Stimulated activated CD8-positive, alpha-beta memory T cell treated with anti-CD3 and anti-CD28 coated beads, Interleukin-15, amount 100 ng/mL, for 48 hours (primary cell): ENCODE measurements at places on chromosomes 5 and 9.

DNA sequence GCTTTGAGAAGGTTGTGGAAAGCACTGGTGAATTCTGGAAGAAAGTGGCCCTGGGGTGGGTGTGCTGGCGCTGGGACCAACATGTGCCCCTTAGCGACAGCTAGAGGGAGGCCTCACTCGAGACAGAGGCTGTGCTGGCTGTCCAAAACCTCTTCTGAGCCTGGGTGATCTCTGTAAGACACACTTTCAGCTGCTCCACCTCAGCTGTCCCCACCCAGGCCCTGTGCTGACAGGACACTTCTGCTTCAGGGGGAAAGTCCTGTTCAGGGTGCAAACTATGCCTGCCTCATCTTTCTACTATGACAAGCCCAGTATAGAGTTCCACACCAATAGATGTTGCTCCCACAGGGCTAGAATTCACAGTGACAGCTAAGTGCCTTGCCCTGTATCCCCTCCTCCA, 426.4 kb downstream of the MED10 start:
- DNase-seq = no peak

GRCh38 chr5:80116000-80116399, 80.9 kb downstream of the THBS4 start:
- no peak for DNase-seq

DNA sequence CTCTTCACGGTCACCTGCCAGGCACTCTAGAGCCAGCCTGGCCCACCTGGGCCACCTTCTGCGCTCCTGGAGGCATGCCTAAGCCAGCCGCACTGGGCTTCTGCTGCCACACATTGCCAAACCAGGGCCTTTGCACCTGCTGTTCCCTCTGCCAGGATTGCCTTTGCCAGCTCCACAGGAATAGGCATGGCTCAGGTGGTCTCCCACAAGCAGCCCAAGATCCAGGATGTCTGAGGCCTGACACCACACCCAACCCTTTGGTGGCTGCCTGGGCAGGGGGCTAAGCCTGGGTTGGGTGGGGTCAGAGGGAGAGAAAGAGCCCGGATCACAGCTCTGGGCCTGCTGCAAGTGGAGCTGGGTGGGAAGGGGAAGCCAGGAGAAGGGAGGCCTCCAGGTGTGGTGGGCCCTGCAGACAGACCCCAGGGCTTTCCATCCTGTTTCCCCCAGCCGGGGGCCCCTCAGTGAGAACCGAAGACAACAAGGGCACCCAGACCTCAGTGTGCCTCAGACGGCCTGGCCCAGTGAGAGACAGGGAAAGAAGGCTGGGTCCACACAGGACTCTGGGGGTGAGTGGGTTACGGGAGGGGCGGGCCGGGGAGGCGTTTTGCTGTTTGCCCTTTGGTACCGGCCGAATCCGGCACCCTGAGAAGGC, 672 bp upstream of the SUSD3 start:
- DNase-seq = no peak

DNA sequence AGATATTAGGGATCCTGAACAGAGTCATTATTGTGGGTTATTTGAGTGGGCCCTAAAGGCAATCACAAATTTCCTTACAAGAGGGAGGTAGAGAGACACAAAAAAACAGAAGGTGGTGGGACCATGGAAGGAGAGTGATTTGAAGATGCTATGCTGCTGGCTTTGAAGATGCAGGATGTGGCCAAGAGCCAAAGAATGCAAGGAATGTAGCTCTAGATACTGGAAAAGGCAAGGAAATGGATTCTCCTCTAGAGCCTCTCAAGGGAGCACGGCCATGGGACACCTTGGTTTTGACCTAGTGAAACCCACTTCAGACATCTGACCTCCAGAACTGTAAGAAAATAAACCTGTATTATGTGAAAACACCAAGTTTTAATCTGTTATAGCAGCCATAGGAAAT, 53.8 kb downstream of the TTC39B start:
- DNase-seq = no peak

- DNase-seq = no peak
Measured at GRCh38 chr9:96618209-96619123, 1.2 kb downstream of the CDC14B start.

- no peak for DNase-seq
Measured at GRCh38 chr5:36017004-36017403, 25.8 kb upstream of the UGT3A1 start.

- DNase-seq = no peak
Measured at GRCh38 chr5:147688656-147689356, 93.7 kb downstream of the JAKMIP2 start.

GRCh38 chr9:126755317-126755875, 49.4 kb upstream of the ZBTB43 start:
- no peak for DNase-seq

- no peak for DNase-seq
Measured at GRCh38 chr9:135139366-135139959, 52.0 kb downstream of the OLFM1 start.

DNA sequence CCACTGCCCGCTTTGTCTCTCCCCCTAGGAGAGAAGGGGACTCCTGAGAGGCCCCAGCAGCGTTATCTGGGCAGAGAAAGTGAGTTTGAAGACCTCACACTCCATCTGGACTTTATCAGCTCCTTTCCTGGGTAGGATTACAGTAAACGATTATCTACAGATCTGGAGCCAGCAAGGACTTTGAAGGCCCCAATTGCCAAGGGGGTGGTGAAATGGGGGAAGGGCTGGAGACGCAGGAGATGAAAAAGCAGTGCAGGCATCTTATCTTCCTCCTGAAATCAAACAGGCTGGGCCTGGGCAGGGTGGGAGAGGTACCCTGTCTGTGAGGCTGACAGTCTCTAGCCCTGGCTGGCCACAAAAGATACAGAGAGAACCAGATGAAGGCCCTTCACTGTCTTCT, 105.8 kb upstream of the MSX2 start:
- no peak for DNase-seq

DNA sequence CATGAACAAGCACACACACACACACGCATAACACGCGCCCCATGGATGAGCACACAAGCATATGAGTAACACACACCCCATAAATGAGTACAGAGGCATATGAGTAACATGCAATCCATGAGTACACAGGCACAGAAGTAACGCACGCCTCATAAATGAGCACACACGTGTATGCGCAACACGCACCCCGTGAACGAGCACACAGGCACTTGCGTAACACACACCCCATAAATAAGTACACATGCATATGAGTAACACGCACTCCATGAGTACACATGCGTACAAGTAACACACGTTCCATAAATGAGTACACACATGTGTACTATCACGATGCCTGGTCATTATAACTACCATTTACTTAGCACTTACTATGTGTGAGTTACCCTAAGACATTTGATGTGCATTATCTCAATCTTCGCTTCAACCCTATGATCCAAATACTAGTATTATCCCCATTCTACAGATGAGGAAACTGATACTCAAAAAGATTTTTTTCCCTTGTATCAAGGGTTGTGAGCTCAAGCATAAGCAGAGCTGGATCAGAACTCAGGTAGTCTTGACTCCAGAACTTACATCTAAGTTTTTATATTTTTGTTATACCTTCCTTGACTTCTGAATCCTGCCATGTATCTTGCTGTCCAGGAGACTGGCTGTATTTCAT, 7.7 kb downstream of the MED27 start:
- DNase-seq = no peak

- no peak for DNase-seq
Measured at GRCh38 chr5:78129597-78129996, 164.9 kb downstream of the AP3B1 start.

DNA sequence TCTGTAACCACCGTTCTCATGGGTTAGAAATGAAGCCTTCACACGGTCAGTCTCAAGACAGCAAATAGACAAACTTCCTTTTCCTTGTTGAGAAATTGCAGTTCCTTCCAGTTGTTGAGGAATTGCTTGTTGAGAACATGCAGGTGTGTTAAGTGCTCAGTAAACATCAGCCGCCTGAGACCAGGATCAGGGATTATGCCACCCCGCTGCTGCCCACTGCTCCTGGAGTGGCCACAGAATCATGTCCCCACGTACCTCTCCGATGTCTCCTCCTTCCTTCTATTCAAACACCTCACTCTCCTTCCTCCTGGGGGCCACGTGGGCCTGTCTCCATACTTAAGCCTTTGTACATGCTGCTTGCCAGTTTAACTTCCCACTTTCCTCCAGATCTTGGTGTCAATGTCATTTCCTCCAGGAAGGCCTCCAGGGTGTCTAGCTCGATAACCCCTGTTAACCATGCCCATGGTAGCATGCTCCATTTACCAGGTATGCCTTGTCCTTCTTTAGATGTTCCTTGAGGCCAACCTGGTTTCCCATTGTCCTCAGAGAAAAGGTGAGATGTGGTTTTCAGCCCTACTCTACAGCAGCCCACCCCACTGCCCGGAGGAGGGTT, 33.8 kb upstream of the RPL26L1 start:
- no peak for DNase-seq

DNA sequence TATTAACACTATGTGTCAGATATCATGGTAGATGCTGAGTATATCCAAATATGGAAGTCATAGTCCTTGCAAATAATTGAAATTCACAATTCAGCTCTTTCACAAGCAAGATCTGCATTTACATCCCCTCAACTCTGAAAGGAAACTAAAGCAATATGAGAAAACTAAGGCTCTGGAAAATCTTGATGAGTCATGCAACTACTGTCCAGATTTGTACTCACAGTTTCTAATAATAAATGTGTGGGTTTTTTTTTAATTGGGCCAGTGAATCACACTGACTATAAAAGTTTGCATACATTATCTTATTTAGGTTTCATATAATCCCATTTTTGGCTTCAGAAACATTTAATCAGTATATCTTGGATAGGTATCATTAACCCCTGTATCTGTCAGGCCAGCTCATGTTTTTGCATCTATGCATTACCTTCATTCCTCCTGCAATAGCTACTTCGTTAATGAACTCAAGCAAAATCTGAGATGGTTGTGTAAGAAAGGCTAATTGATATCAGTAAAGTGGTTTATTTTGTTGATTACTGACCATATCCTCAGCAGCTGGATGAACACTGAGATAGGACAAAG, 58.7 kb upstream of the PRR16 start:
- no peak for DNase-seq

GRCh38 chr9:112121633-112122032, 53.5 kb downstream of the SUSD1 start:
- no peak for DNase-seq

DNA sequence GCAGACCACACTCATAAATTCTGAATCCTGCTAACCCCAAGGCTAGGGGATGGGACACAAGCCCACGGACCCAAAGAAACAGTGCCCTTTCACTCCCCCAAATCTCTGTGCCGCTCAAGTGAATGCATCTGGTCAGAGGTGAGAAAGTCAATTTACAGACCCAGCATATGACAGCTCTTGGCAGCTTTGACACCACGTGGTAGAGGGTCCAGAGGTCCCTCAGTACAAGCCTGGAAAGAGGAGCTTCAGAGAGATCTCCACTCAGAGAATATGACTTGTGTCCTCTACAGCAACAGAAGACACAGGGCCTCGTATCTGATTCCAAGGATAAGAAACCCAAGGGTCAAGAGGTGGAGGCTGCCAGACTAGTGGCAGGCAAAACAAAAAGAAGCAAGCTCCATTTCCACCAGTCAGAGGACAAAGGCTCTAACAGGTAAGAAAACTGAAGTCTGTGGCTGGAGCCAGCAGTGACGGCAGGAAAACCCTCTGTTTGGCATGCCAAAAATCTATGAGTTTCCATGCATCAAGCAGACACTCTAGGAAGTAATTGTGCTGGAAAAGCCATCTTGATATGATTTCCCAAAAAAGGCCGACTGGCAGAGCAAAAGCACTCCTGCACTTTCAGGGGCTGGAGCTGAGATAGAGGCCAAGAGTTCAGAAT, 138.7 kb downstream of the UGCG start:
- DNase-seq = no peak

GRCh38 chr5:56356121-56356835, 123.1 kb upstream of the ANKRD55 start:
- DNase-seq = no peak

DNA sequence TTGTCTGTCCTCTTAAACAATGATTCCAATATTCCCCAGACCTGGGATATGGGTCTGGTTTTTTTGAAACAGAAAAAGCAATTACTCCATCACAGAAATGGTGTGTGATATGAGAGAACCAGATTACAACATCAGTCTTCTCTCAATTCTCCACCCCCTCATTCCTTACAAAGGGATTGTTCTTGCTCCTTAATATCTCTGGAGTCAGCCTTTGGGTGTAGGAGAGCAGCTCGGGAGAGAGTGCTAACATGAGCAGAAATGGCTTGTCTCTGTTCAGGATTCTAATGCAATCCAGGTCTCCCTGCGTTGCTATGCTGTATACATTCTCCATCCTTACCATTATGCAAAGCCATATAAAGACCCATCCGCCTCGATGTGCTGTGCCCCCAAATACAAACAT, 32.7 kb downstream of the ZFAND5 start:
- no peak for DNase-seq

GRCh38 chr9:113477058-113477457, 13.5 kb downstream of the RGS3 start:
- DNase-seq = no peak

DNA sequence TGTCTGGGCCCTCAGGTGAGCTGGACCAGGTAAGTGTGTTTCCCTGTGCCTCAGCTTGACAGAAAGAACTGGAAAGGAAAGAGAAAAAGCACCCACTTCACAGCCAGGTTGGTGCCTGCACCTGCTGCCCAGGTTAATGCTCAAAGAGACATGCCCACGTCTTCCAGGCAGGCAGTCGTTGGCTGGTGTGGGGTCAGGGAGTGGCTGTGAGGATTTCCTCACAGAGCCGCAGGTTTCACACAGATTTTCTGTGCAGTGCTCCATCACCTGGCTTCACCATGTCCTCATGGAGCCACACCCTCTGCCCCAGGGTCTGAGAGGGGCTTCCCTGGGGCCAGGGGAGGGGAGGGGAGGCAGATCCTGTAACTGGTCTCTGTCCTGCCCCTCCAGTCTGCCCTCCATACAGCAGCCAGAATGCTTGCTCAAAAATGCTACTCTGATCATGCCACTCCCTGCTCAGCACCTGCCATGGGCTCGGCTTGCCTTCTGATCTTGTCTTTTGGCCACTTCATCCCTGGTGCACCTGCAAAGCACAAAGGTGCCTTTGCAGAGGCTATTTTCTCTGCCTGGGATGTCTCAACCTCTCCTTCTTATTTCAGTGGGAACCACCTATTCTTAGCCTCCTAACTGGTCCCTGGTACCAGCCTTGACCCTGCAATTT, 82.5 kb upstream of the UBTD2 start:
- DNase-seq = no peak

- no peak for DNase-seq
Measured at GRCh38 chr9:35771943-35772342, 17.9 kb upstream of the MSMP start.

- DNase-seq = no peak
Measured at GRCh38 chr5:62093976-62094375, 212.0 kb upstream of the KIF2A start.

DNA sequence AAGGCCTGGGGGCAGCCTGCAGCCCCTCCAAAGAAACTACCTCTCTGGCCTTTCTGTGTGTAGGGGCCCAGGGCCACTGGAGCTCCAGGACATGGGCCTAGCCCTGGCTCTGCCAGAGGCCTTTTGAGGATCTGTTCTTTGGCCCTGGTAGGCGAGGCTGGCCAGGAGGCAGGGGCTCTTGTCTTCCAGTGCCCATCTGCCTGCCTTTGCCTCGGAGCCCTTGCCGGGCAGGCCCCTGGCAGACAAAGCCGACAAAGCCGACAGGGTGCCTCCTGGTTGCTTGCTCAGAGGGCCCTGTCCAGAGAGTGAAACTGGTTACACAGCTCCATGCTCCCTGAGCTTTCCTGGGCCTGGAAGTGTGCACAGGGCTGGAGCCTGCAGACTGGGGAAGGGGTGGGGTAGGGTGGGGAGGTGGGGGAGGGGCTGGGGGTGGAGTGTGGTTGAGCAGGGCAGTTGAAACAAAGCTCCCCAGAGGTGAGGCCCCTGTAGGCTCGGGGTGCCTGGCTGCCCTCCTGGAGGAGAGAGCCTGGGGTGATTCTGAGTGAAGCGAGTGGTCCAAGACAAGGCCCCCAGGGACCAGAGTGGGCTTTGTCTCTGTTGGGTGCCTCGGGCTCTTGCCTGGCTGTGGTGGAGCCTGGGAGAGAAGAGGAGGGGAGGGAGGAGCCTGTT, 29.3 kb downstream of the PTPA start:
- no peak for DNase-seq
